NCI-H1048 (cell line): ENCODE measurements at places on chromosomes 13 and 19.

GRCh38 chr19:43625918-43626579, 6.6 kb upstream of the ZNF428 start:
- no peak for DNase-seq

DNA sequence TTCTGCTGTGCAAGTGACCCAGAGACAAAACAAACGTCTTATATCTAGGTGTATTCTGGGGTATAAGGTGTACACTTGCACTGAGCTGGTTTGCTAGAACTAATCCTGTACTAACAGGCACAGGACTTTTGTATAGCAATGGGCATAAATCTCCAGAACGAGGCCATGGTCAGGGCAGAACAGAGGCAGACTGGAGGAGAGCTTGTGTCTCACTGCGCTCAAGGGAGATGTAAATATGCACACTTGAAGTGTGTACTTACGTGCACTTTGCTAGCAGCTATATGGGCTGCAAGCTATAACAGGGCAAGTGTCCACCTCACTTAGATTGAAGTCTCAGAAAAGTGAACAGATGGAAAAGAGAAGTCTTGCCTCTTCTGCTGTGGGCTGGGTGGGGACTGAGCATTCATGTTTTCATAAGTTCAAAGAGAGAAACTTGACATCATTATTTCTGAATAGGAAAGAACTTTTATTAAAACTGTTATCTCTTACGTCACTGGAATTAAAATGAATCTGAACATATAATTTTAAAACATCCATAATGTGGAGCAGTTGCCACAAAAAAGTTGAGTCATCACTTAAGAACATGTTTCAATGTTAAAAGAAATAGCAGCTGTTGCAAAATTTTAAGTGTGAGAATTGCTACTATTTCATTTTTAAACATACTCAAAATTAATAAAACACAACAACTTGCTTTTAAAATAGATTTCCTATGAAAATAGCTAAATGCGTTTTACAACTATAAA, 888.3 kb downstream of the PCDH9 start:
- DNase-seq: no peak

GRCh38 chr19:18432275-18433014, 5.5 kb downstream of the ISYNA1 start:
- no peak for DNase-seq

DNA sequence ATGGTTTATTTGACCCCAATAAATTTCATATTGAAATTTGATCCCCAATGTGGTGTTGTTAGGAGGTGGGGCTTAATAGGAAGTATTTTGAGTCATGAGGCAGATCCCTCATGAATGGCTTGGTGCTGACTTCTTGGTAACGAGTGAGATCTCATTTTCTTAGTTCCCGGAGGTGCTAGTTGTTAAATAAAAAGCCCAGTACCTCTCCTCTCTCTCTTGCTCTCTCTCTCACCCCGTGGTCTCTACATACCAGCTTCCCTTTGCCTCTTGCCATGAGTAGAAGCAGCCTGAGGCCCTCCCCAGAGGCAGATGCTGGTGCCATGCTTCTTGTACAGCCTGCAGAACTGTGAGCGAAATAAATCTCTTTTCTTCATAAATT, 39.4 kb upstream of the KATNAL1 start:
- DNase-seq: no peak

GRCh38 chr19:33286899-33287298, 15.4 kb downstream of the CEBPA start:
- no peak for DNase-seq
